Caco-2 (cell line): ENCODE measurements at places on chromosomes 4 and X. TPM values are rescaled to one million over a fixed set of nuclear protein-coding genes. Genes with fewer than 3 reads are reported as not detected.

DNA sequence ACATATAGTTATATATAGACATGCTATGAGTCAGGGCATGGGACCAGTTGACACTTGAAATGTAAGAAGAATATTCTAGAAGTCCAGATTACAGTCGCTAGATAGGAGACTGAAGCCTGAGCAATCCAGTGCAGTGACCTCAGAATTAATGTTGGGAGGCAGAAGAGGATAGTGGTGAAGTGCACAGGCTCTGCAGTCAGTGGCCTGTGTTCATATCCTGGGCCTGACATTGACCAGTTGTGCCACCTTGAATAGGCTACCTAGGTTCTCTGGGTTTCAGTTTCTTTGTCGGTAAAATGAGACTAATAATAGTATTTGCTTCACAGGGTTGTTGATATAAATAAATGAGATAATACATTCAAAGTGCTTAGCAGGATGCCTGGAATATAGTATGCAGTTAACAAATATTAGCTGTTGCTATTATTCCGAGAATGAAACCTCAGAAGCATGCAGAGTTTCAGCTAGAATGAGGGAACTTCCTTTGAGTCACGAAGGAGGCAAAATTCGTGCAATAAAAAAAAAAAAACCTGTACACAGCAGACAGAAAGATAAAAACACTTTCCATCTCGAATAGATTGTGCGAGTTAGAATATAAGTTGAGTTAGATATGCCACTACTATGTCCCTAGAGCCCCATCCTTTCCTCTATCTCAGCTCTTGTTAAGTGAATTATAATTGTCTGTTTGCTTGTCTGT is 4.0 kb upstream of the SH2D1A start:
- no peak overlapping the region for H3K4me3 ChIP-seq
- DNase-seq: no peak
- no peaks in the 10 kb centered on the region for H3K36me3 ChIP-seq
- H3K4me1 ChIP-seq: no peaks in the 10 kb centered on the region
- no peak overlapping the region for H3K27ac ChIP-seq
- no peaks in the 10 kb centered on the region for H3K27me3 ChIP-seq

DNA sequence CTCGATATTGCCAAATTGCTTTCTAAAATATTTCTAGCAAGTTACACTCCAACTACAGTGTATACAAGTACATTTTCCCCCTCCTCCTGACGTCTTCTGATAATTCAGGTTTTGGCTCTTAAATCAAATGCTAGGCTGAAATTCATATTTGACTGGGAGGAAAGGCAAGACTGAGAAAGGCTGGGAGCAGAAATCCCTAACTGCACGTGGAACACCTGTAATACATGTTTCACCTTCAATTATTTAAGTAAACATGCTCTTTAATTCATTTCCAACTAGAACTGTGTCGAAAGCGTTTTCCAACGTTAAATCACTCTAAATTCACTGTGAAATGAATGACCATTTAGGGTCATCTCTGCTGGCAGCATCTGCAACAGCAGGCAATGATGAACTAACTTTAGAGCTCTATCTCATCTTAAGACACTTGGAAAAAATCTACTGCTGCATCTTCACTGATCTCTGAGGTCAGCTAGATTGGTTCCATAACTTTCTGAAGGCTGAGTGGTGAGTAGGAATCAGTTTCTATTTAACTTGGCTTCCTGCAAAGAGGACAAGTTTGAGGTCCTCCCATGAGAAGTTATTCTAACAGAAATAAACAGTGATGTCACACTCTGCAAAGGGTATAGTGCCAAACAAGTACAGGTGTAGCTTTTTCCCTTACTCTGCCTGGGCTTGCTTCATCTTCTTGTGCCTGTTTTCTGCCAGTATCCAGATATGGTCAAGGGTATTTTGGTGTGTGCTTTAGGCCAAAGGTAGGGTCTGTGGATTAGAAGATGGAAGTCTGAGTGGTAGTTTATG is 144.3 kb upstream of the PAK3 start:
- no peak overlapping the region for H3K4me3 ChIP-seq
- no peaks in the 10 kb centered on the region for H3K27me3 ChIP-seq
- no peaks in the 10 kb centered on the region for H3K4me1 ChIP-seq
- no peak overlapping the region for H3K27ac ChIP-seq
- H3K36me3 ChIP-seq: no peaks in the 10 kb centered on the region

DNA sequence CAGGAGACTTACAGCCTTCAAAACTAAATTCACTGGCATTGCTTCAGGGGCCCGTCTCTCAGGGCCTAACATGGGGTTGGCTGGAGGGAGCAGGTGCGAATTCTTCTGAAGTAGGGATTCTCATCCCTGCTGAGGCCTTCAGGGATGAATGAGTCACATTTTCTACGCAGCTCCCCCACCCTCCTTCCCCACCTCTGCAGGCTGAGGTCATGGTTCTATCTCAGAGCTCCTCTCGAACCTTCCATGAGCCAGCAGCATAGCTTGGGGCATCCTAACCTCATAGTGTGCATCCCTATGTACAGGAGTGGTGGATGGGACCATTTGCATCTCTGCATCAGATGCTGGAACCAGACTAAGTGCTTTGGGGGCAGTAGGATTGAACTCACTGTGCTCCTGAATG is 309.2 kb downstream of the EVC2 start:
- no peaks in the 10 kb centered on the region for H3K27me3 ChIP-seq
- H3K4me3 ChIP-seq: no peak overlapping the region
- no peaks in the 10 kb centered on the region for H3K36me3 ChIP-seq

DNA sequence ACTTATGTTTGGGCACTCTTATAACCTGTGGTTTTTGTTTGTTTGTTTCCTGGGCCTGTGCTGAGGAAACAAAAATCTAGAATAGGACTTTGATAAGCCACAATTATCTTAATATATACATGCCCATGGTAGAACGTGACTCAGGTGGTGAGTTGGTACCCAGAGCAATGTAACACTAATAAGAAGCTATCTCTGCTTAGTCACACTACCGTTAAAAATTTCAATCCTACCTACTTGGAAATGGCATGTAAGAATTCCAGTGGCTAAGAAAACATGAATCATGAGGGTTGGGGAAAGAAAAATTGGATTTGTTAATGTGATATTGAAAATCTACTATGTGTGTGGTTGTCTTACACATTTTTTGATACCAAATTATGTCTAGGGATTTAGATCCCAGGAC is 30.5 kb upstream of the ADGRG2 start:
- no peak overlapping the region for H3K4me3 ChIP-seq
- DNase-seq: no peak
- no peaks in the 10 kb centered on the region for H3K27me3 ChIP-seq
- H3K36me3 ChIP-seq: no peaks in the 10 kb centered on the region
- H3K27ac ChIP-seq: no peak overlapping the region

The CT45A1 gene
- total RNA-seq: not detected in 2 replicates

The CYTL1 gene
- total RNA-seq: not detected in 2 replicates

The OTUD6A gene
- not detected in 2 replicates for total RNA-seq
